Stimulated activated naive CD4-positive, alpha-beta T cell (primary cell): ENCODE measurements at places on chromosomes 5 and 9.

DNA sequence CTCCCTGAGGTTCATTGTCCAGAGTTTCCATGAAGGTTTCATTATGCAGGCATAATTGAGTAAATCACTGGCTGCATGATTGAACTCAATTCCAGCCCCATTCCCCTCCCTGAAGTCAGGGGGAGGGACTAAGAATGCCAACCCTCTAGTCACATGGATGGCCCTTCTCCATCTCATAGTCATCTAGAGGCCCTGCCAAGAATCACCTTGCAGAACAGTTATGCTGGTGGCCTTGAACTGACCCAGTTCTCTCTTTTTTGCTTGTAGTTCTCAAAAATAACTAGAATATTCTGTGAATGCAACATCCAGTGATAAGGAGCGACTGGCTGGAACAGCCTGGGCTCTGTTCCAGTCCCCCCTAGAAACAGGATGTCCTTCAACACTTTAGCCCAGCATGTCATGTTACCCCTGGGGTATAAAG lies 31.7 kb downstream of the SLC35A4 start:
- DNase-seq: no peak

GRCh38 chr9:4962085-4962484 lies 23.0 kb upstream of the JAK2 start:
- DNase-seq: no peak

DNA sequence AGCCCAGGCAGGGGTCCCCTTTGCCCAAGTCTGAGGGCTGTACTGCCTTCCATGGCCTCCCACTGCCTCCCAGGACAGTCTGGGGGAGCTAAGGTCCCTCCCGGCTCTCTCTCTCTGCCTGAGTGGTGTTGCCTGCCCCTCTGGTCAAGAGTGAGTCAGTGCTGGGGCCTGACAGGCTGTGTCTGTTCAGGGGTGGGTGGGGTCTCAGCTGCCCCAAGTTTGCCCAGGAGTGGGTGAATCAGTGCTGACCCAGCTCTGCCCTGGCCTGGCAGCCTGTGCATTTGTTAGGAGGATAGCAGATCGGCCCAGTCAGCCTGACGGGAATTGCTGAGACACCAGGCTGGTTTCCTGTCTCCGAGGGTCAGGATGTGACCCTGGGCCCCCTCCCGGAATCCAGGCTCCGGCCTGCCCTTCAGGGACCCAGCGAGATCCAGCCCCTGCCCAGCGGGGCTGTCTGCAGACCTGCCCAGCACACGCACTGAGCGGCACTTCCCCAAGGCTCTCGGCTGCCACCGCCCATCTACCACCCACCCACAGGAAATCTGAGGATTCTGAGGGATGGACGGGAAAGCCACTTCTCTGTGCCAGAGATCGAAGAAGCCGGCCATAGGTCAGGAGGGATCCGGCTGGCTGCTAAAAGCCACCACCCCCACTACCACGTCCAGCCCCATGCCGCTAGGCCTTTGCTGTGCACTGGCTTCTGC lies 15.9 kb downstream of the ENG start:
- no peak for DNase-seq

GRCh38 chr5:73469878-73470277 lies 21.3 kb upstream of the FOXD1 start:
- no peak for DNase-seq

GRCh38 chr5:28580616-28581015 lies 1542.2 kb upstream of the CDH9 start:
- DNase-seq: no peak
